ENCODE measurements at places on chromosomes 1 and 21.

DNA sequence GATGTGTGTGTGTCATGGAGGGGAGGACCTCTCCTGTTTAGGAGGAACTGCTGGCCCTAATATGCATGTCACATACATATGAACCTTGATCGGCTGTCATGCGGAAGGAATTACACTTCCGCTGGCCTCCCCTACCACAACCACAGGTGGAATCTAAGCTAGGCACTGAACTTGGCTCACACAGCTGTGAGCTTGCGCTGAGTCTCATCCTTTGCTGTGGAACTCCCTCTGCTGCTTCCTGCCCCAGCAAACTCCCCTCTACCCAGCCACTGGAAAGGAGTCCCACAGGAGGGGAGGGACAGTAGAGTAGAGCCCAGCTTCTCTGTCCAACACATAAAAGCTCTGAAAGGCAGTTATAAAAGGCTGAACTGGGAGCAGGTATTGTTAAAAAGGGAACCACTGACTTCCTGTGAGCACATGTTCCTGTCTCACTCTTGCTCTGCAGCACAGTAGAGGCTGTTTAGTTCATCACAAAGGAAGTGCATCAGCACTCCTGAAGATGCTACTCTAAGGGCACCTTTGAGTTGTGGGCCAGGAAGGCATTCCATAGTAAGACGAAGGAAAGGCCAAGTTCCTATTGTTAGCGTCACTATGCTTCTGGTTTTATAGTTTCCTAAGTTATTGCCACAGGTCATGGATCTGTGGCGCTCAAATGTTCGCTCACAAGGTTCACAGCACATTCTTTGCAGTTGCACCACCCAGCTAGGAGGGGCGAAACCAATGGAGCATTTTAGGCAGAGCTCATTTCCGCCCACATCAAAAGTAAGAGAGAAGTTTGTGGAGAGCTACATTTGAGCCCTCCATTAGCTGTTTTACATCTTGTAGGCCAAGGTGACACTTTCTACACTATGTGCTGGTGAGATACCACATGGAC is 17.7 kb upstream of the PTPRC start:
- no peak for DNase-seq

DNA sequence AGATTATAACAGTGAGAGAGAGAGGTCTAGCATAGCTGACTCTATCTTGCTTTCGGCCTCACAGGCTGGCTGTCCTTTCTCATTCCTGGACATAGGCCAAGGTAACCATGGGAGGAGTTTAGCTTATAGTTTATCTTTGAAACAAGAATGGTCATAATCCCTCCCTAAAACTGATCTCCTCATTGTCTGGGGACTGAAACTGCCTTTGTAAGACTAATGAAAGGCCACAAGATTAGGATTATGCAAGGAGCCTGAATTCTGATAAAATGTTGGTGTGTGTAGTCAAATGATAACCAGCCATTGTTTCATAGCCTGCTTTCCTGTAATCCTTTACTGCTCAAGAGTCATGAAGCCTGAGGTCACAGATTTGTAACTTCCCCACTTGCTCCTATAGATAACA is 131.9 kb upstream of the LYPLAL1 start:
- DNase-seq, result no peak

DNA sequence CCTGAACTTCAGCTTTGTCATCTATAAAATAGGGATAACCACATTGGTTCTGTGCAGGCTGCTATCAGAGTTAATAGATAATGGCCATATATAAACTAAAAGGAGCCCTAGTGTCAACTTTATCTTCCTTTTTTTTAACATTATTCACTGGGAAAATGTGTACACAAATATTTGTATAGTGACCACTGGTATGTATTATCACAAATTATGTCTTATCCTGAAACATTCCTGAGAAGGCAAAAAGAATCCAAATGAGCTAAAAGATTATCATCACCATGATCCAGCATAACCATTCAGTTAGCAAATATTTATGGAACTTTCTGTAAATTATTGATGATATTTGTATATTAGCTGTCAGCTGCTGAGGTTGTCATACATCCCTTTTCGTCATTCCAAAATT is 16.6 kb downstream of the ANGPTL3 start:
- no peak for DNase-seq

GRCh38 chr1:61687901-61688300 is 37.0 kb downstream of the TM2D1 start:
- DNase-seq, result no peak

GRCh38 chr1:14109276-14109635 is 409.3 kb downstream of the PRDM2 start:
- DNase-seq, result no peak

- DNase-seq, result no peak
Observed at GRCh38 chr1:201539561-201540431, 869 bp downstream of the NAV1 start.

GRCh38 chr21:42785666-42786427 is 93.5 kb downstream of the WDR4 start:
- no peak for DNase-seq

GRCh38 chr21:24897883-24898282 is 709.4 kb downstream of the MRPL39 start:
- DNase-seq, result no peak

DNA sequence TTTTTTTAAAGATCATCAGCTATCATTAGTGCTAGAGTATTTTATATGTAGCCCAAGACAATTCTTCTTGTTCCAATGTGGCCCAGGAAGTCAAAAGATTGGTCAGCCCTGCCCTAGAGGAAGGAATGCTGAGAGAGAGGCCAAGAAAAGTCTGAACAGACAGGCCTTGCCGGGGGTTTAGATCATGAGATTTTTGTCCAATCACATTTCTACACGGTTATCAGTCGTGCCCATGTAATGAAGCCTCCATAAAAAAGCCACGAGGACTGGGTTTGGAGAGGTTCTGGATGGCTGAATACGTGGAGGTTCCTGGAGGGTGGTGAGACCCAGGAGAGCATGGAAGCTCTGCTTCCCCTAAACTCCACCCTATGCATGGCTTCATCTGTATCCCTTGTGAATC is 24.3 kb upstream of the ENO1 start:
- DNase-seq, result no peak

GRCh38 chr1:15231714-15232201 is 15.3 kb upstream of the FHAD1 start:
- no peak for DNase-seq

GRCh38 chr1:4741876-4742423 is 87.5 kb downstream of the AJAP1 start:
- no peak for DNase-seq

- no peak for DNase-seq
Observed at GRCh38 chr1:97925151-97925550, 4.3 kb upstream of the DPYD start.

- no peak for DNase-seq
Observed at GRCh38 chr1:233631810-233632405, 18.0 kb downstream of the KCNK1 start.

DNA sequence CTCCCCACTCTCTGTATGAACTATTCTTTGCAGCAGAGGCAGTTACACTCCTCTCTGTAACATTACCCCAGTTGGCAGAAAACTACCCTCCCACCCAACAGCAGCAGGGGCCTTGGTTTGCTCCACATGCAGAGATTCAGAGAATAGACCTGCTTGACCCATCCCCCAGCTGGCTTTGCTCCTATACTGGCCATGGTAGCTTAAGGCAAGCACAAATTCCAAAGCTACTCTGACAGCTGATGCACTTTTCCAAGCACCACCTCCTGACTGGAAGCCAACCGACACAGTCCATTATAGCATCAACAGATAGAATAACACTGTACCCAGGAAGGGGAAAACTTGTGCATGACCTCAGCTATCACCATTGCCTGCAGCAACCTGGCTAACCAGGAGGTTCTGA is 846.5 kb upstream of the NCAM2 start:
- DNase-seq, result no peak

DNA sequence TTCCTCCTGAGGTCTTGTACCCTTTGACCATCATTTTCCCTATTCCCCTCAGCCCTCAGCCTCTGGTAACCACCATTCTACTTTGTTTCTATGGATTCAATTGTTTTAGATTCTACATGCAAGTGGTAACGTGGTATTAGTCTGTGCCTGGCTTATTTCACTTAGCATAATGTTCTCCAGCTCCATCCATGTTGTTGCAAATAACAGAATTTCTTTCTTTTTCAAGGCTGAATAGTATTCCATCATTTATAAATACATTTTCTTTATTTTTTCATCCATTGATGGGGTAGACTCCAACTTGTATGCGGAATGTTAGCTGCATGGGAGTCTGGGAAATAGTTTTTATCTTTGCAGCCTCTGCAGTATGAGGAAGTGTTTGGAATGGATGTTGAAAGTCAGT is 26.3 kb upstream of the TMEM54 start:
- no peak for DNase-seq

- no peak for DNase-seq
Observed at GRCh38 chr1:171788696-171789095, 7.2 kb downstream of the METTL13 start.

- no peak for DNase-seq
Observed at GRCh38 chr1:3003941-3004270, 17.4 kb upstream of the ACTRT2 start.

- no peak for DNase-seq
Observed at GRCh38 chr1:68725001-68725752, 228.3 kb upstream of the DEPDC1 start.

DNA sequence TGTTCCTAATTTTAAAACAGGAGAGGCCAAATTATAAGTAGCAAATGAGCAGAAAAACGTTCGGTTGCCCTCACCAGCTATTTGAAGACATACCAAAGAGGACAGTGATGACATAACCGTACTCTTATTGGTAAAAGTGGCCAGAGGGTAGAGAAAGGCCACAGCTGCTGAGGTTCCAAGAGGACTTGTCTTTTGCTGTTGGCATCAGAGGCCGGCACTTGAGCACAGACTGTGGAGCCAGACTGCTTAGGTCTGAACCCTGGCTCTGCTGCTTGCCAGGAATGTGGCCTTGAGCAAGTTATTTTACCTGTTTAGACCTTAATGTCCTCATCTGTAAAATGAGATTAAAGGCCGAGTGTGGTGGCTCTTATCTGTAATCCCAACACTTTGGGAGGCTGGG is 14.9 kb downstream of the ETV3L start:
- no peak for DNase-seq

DNA sequence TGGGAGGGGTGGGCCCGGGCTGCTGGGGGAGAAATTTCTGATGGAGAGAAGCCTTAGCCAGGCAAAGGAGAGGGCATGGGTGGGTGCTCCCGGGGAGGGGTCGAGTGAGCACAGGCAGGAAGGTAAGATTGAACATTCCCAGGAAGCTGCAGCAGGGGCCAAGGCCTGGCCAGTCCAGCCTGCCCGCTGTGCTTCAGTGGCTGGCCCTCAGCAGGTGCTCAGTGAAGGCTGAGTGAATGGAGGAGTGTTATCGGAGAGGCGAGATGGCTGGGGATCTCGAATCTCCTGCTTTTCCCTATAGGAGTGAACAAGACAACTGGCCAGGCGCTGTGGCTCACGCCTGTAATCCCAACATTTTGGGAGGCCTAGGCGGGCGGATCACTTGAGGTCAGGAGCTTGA is 20.9 kb downstream of the SPSB1 start:
- no peak for DNase-seq

All from SK-N-MC (cell line).